Activated gamma-delta T cell treated with anti-CD3 and anti-CD28 coated beads, Interleukin-2, amount 50 U/mL, for 16 hours (primary cell): ENCODE measurements at places on chromosomes 2 and 18.

GRCh38 chr18:63140038-63140450 lies 179.5 kb downstream of the BCL2 start:
- DNase-seq = no peak

- peak; percentile 41 for DNase-seq
Observed at GRCh38 chr2:241965931-241966412, 96.4 kb downstream of the RTP5 start.

- no peak for DNase-seq
Observed at GRCh38 chr2:25187729-25188350, 19.5 kb upstream of the POMC start.

DNA sequence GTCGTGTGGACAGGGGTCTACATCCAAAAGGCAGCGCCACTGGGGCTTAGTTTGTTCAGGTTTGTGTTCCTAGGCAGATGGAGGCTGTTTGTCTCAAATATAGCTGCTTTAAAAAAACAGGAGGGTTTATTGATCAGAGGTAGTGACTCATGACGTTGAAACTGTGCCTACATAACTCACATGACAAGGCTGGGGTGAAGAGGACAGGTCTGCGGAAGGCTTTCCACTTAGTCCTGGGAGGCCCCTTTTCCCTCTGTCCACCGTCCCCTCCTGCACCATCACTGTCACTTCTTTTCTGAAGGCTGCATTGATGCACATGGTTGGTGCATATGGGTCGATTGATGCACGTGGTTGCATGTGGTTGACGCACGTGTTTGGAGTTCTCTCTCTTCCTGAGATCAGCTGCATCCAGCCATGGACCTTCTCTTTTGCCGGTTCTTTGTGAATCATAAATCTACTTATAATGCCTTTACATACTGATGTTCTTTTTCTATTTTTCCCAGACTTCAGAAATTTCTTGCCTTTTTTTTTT lies 10.9 kb downstream of the SH3RF3 start:
- DNase-seq = no peak

- DNase-seq = no peak
Observed at GRCh38 chr2:173175222-173175621, 99.6 kb downstream of the MAP3K20 start.

DNA sequence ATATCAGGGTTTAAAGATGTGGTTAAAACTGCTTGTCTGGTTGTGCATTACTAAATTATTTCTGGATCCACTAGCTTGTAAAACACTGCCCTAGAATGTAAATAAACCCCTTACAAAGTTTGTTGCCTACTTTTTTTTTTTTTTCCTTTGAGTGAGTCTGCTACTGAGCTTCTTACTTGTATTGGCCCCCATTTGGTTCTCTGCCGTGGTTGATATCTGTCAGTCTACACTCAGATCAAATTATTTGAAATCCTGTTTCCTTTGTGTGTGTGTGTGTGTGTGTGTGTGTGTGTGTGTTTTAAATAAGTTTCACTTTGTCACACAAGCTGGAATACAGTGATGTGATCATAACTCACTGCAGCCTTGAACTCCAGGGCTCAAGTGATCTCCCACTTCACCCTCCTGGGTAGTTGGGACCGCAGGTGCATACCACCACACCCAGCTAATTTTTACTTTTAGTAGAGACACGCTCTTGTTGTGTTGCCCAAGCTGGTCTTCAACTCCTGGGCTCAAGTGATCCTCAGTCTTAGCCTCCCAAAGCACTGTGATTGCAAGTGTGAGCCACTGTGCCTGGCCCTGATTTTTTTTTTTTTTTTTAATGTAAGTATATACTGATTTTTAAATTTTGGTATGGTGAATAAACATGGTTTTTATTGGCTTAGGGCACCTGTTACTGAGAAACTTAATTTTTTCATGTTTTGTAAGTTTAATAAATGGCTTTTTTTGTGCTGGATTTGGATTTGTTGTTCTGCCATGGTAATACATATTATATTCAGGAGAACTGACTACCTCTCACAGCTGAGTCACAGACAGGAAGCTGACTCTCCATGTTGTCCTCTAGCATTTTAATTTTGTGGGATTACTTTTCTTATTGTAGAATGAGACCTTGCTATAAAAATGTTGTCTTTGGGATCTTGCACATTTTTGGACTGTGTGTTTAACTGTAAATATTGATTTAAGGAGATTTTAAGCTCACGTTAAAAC lies 48.5 kb downstream of the MAP4K4 start:
- no peak for DNase-seq
